ENCODE measurements at places on chromosomes 6 and 20.

DNA sequence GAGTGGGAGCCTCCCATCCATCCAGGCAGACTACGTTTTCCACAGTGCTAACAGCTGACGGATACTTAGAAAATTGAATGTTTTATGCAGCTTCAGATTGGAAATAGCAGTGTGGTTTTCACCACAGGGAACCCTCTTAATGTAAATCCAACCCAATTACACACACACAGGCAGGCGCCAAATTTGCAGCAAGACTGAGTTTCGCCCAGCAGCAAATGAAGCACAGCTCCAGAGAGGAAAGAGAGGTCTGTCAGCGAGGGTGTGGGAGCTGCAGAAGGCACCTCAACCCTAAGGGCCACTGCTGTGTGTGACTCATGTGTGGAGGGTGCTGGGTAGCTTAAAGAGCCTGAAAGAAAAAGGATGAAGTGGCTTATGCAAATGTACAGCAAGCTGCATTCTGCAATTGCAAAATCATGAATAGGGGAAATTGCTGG, 365.7 kb downstream of the MAFB start:
- DNase-seq: no peak

- DNase-seq: no peak
Observed at GRCh38 chr6:31657406-31658157, 1.9 kb downstream of the APOM start.

GRCh38 chr20:31974951-31975487, 7.1 kb downstream of the XKR7 start:
- no peak for DNase-seq

- no peak for DNase-seq
Observed at GRCh38 chr20:56352345-56353055, 6.3 kb upstream of the FAM210B start.

DNA sequence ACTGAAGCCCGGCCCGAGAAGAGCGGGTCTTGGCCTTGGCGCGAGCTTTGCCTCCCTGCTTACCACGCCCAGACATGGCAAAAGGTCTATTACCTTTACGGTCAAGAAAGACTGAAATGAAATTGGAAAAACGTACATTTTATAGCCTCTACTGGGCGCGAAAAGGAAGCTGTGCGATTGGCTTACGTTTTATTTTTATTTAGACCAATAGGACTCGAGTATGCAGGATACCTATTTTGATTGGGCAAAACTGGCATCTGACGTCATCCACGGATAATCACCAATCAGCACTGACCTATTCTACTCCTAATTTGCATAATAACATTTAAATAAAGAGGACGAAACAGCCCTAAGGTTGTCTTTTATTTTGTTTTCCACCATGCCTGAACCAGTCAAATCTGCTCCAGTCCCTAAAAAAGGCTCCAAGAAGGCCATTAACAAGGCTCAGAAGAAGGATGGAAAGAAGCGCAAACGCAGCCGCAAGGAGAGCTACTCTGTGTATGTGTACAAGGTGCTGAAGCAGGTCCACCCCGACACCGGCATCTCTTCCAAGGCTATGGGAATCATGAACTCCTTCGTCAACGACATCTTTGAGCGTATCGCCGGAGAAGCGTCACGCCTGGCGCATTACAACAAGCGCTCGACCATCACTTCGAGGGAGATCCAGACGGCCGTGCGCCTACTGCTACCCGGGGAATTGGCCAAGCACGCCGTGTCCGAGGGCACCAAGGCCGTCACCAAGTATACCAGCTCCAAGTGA, 97.4 kb downstream of the OR2B2 start:
- DNase-seq: peak; percentile 53

GRCh38 chr20:38135271-38135650, 29.8 kb downstream of the TGM2 start:
- DNase-seq: no peak

- no peak for DNase-seq
Observed at GRCh38 chr6:72977114-72977513, 248.2 kb downstream of the KHDC1L start.

DNA sequence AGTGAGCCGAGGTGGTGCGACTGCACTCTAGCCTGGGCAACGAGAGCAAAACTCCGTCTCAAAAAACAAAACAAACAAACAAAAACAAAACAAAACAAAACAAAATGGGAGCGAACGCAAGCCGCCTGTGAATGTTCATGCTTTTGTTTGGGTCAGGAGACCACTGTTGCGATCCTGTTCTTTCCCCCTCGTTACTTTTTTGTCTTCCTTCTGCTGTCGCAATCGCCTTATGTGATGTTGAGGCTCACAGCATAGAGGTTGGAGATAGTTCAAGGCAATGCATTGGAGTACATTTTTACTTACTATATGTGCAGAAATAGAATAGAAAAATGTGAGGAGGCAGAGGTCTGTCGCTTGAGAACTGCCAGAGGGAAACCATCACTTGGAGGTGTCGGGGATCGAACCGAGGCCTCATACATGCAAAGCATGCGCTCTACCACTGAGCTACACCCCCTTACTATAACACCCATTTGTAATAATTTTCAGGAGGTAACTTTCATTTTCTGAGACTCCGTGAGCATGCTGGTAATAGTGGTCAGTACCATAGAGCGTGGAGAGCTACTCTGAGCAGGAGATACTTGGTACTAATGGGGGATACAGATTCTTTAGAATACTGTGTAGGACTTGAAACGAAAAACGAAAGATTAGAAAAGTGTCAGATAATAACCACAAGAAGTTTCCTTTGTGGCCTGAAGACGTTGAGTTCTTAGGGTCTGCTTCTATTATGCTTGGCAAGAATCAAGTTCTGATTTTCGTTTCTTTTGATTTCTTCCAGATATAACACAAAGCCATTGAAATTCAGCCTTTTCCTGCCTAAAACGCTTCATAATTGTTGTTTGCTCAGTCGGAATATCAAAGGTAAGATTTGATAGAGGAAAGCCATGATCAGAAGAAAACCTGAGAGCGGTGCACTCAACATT, 121.1 kb downstream of the TRIM27 start:
- DNase-seq: no peak

GRCh38 chr6:46129291-46129628, 529 bp upstream of the ENPP4 start:
- no peak for DNase-seq

DNA sequence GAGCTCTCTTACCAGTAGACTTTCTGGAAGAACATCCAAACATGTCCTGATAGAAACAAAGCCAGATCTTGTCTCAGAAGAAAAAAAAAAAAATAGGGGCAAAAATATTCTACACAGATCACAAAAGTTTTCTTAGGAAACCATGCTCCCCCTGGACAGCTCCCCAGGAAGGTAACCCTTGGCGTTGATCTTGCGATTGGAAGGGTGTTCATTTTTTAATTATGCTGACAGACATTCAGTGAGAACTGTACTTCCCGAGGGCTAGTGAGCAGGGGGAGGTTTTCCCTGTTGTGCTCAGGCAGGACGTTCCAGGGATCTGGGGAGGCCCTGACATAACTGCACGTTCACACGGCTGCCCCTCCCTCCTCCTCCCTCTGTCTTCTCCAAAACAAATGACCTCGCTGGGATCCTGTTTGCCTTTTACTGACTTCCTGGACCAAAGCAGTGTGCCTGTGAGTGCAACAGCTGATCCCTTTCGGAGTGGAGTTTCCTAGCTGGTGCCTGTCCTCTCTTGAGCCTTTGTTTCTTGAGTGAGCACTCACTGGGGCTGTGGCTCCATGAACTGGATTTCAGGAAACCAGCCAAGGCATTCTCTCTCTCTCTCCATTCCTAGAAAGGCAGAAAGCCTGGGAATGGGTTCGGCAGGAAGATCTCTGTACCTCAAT, 46.7 kb downstream of the MARCKS start:
- DNase-seq: no peak

- DNase-seq: no peak
Observed at GRCh38 chr6:89542081-89542857, 96.3 kb downstream of the LYRM2 start.

- no peak for DNase-seq
Observed at GRCh38 chr6:31169123-31169857, 1.2 kb downstream of the POU5F1 start.

- no peak for DNase-seq
Observed at GRCh38 chr6:92292067-92292466, 1127.3 kb downstream of the EPHA7 start.

DNA sequence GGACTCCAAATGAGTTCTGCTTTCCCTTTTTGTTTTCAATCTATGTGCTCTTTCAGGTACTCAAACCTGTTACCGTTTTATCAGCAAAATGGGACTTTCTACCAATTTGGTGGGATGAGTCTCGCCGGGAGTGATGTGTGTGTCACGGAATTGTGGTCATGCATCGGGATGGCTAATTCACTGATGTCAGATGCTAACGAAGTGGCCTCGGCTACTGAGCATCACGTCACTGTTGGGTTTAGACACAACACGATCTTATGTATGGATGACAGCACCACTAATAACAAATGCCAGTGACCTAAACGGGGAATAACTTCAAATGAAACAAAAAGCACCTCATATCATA, 1.6 kb upstream of the PCK1 start:
- no peak for DNase-seq

GRCh38 chr20:6490849-6491248, 276.6 kb upstream of the BMP2 start:
- DNase-seq: no peak

DNA sequence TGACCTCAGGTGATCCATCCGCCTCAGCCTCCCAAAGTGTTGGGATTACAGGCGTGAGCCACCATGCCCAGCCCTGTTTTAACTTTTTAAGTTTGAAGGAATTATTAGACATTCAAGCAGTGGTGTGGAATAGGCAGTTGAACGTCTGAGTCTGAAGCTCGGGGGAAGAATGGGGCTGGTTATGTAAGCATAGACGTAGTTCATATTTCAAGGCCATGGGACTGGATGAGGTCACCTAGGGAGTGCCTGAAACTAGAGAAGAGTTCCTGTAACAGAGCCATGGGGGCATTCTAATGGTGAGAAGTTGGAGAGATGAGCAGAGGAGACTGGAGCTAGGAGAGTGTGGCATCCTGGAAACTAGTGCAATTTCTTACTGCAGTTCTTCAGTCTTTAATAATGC, 6.4 kb downstream of the CDKAL1 start:
- DNase-seq: no peak

- DNase-seq: no peak
Observed at GRCh38 chr6:107101686-107102413, 13.5 kb downstream of the BEND3 start.

- DNase-seq: no peak
Observed at GRCh38 chr6:36362551-36363370, 24.7 kb downstream of the ETV7 start.

GRCh38 chr6:167872538-167873210, 46.0 kb downstream of the AFDN start:
- no peak for DNase-seq

- no peak for DNase-seq
Observed at GRCh38 chr6:48111143-48111506, at the start of gene PTCHD4. TSS of gene PTCHD4 (minus strand) at chr6:48111197. CDS start at chr6:48068957, 42,240 bp downstream.

- no peak for DNase-seq
Observed at GRCh38 chr20:43710370-43711044, 16.3 kb downstream of the GTSF1L start.

DNA sequence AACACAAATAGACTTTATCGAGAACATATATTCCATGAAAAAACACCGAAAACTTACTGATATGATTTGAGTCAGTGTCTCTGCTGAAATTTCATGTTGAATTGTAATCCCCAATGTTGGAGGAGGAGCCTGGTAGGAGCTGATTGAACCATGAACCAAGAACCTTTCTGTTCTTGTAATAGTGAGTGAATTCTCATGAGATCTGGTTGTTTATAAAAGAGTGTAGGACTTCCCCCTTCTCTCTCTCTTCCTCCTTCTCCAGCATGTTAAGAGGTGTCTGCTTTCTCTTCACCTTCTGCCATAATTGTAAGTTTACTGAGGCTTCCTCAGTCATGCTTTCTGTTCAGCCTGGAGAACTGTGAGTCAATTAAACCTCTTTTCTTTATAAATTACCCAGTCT, 1289.3 kb upstream of the CITED2 start:
- no peak for DNase-seq

GRCh38 chr6:42407379-42407778, 44.3 kb downstream of the TRERF1 start:
- no peak for DNase-seq

DNA sequence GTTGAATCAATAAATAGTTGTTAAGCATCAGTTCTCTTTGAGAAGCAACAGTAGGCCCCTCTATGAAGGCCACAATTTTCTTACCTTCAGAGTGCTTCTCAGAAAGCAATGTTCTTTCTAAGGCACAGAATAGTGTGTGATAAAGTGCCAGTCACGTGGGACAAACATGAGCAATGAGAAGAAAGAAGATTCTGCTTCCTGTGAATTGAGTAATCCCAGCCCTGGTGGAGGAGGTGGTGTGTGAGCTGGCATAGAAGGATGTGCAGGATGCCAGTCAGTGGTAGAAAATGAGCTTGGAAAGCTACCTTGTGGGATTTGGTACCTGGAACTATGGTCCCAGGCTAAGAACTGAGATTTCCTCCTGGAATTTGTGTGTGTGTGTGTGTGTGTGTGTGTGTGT, 21.7 kb downstream of the KIZ start:
- no peak for DNase-seq

- no peak for DNase-seq
Observed at GRCh38 chr6:146876271-146877151, 277.7 kb downstream of the ADGB start.

- no peak for DNase-seq
Observed at GRCh38 chr6:135105710-135106109, 51.1 kb upstream of the HBS1L start.

DNA sequence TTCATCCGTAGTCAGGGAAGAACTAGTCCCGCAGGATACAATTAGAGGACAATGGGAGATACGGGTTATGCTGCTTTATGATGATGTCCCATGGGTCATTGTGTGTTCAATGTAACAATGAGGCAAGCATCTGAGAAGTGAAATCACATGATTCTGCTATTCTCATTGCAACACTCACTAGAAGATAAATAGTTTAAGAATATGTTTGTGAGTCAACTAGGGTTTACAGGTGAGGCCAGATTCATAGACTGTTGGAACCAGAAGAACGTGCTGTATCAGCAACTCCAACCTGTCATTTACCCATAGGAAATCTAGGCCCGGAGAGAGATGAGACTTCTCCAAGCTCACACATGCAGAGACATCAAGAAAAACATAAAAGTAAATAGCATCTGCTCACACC, 80.8 kb downstream of the SCML4 start:
- DNase-seq: no peak

GRCh38 chr6:148700047-148700715, 46.6 kb upstream of the UST start:
- no peak for DNase-seq

DNA sequence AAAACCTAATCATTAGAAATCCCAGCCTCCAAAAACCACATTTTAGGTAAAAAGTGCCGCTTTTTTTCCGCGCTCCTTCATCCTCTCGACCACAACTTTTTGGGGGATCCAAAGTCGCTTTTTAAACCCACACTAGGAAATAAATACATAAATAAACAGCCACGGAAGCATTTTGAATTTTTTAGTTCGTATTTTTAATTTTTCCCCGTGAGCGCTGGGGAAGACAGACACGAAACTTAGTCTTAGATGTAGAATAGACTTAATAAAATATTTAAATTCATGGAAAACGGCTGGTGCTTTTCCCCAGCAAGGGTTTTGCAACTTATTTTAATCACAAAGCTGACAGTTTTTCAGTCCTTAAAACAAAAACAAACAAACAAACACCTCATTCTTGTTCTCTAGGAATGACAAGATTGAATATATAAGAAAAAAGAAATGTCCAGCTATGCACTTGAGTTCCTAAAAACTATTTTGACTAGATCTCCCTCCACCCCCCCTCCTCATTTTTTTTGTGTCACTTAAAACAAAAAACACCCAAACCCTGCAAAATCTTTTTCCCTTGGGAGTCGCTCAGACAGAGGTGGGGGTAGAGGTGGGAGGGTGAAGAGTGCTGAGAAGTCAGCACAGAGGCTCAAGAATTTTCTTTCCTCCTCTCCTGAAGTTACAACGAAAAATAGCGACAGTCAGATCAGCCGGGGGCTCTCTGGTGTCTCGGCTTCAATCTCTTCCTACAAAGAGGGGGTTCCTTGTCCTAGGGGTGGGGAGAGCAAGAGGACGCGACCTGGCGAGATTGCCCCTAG, 43.4 kb upstream of the SUPT3H start:
- no peak for DNase-seq
